ENCODE measurements at places on chromosomes 5 and 9. TPM values are rescaled to one million over a fixed set of nuclear protein-coding genes. Genes with fewer than 3 reads are reported as not detected.

- DNase-seq = no peak
These were observed 118.6 kb upstream of the DAB2 start for GRCh38 chr5:39543335-39543734.

GRCh38 chr9:124040186-124040931 is 28.8 kb downstream of the LHX2 start:
- DNase-seq = no peak

DNA sequence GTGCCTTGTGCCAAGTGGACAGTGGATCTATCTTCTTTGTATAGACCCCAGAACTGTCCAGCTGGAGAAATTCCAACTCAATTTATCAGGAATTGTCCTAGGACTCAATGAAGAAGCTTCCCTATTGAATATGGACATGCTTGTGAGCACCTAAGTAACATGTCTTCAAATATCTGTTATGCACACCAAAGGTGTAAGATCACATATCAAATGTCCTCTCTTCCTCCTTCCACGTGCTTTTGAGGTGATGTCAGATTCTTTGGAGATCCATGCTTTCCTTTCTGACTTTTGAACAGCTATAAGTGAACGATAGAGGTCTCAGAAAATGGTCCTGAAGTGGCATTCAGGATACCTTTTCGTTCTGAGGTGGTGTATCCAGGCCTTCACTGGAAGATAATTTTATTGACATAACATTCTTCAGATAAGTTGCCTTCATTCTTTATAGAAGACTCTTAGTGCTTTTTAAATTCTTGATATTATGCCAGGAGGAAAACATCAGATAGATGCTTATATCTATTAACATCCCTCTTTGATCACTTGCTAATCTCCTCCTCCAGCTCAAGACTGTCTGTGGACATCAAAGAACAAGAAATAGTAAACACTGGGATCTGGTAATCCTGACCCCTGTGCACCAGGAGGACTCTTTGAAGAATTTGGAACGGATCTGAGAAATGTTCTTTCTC is 246.4 kb downstream of the SMARCA2 start:
- no peak for DNase-seq

DNA sequence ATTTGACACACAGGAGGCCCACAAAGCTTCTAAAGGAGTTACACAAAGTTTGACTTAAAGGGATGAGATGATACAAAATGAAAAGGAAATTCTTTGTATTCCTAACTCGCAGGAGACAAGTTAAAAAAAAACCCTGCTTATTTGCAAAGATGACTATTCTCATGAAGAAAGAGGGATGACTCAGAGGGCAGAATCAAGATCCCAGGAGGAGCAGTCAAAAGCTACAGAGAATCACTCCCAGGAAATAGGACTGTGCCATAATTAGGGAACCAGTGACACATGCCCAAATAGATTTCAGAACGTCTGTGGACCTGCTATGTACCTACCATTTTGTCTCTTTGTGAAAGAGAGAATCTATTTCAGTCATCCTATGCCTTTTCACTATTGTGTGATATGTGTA is 103.5 kb upstream of the ARRDC3 start:
- no peak for DNase-seq

DNA sequence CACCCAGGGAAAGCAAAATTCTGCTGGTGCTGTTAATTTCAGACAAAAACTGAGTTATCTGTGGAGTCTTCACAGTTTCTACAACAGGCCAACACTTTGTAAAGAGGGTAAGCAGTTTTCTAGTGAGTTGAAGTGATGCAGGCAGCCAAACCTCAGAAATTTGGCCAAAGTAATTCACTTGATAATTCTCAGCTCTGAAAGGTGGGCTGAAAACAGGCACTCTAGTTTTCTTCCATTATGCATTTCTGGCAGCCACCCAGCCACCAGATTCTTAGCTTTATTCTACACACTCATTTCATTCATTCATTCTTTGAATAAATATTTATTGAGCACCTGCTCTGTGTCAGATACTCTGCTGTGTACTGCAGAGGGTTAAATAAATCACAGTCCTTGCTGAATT is 184.2 kb downstream of the RAB3C start:
- DNase-seq = no peak

DNA sequence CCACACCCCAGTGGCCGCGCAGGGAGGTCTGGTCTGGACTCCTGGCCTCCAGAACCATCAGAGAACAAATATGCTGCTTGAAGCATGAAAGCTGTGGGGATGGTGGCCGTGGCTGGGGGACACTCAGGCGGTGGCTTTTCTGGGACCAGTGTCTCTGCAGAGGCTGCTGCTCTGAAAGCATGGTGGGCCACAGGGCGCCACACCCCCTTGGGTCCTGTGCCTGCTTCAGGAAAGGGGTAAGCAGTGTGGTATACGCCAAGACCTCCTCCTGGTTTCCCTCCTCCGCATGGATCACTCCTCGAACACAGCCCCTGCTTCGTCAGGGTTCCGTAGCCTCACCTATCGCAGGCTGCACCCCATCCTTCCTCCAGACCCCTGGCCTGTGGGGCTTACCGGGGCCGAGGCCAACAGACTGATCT is 19.7 kb upstream of the TERT start:
- no peak for DNase-seq

- DNase-seq = no peak
These were observed 21.2 kb downstream of the TXNDC8 start for GRCh38 chr9:110316261-110317075.

DNA sequence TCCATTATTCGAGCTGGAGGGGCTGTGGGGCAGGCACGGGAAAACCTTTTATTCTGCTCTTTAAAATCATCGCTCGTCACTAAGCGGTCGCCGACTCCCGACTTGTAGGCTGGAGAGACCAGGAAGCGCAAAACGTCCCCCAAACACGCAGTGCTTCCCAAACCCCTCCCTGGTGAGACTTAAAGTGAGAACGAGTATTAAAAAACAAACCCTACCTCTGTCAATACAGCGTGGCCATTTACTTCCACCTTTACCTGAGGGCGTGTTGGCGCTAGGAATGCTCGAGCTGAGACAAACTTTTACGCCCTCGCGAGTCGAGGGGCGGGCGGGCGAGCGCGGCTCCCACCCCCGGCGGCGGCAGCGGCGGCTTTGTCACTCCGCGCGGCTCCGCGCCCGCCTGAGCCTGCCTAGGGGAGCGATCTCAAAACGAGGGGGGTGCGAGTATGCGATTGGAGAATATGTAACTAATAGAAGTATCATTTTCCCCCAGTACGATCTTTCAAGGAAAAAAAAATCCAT is at the start of gene NR2F1-AS1:
Gene NR2F1-AS1, minus strand, starts transcription at position 293 of the 519 bp plus-strand sequence.
- DNase-seq = no peak

- DNase-seq = peak; percentile 80
These were observed 32.1 kb downstream of the PTPA start for GRCh38 chr9:129143031-129143927.

DNA sequence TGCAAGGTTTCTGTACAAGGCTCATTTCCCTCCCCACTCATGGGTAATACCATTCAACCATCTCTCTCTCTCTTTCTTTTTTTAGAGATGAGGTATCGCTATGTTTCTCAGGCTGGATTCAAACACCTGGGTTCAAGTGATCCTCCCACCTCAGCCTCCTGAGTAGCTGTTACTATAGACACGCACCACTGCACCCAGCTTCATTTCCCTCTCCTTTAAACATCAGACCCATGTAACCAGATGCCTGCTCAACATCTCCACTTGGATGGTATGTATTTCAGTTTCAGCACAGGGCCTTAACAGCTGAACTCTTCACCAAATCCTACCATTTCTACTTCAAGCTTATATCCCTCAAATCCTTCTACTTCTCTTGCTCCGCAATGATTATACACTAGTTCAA is 117.4 kb downstream of the SSBP2 start:
- DNase-seq = no peak

GRCh38 chr9:124037790-124038189 is 26.2 kb downstream of the LHX2 start:
- DNase-seq = no peak

DNA sequence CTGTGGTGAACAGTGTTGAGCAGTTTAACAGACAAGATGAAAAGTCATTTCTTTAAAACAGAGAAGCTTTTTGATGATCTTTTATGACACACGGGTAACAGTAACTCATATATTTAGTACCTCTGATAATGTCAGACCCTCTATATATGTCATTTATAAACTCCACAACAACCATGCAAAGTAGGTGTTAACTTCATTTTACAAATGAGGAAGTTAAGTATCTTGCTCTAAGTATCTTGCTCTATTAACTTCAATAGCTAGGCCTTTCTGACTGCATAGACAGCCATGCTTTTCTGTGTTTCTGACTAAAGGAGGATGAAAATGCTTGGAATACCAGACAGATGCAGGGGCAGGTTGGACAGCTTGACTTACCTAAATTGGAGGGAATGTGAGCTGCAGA is 1.8 kb downstream of the NUDT2 start:
- DNase-seq = no peak

GRCh38 chr5:82721087-82721410 is 356.1 kb downstream of the TMEM167A start:
- DNase-seq = no peak

DNA sequence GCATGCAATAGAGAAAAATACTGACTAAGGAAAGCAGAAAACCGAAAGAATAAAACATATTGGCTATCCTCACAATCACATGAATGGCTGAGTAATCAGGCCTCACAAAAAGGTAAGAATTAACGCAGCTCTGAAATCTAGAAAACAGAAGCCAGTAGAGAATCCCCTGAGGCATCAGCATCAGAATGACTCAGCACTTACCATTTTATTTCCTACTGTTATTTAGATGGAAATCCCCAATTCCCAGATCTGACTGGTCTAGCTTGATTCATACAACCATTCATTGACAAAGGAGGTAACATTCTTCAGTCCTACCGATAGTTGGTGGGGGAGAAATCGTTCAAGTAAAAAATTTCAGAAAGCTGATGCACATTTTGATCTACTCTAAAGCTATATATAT is 1408.4 kb upstream of the WWC1 start:
- DNase-seq = peak; percentile 2

GRCh38 chr5:95684361-95684760 is 1.6 kb upstream of the SPATA9 start:
- DNase-seq = no peak

DNA sequence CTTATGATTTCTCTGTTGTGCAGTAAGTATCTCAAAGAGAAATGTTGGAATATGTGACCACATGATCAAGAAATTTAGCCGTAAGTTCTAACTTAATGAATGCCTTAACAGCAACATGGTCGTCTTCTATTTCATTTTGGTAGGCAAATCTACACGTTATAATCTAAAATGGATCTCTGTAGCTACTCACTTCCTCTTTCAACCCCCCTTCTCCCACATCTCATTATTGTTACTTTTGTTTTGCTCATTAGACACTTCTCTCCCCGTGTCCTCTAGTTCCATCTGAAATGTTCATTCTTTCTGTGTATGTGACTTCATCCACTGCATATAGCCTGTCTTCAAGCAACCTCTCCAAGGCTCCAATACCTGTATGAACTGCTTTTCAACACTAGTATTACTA is 27.1 kb upstream of the LPAR1 start:
- no peak for DNase-seq

The ZSWIM6 gene
- 10.6 TPM for total RNA-seq

The GABRA1 gene
- not detected for total RNA-seq

The PFN3 gene
- not detected for total RNA-seq
